Stimulated activated CD8-positive, alpha-beta memory T cell treated with anti-CD3 and anti-CD28 coated beads, Interleukin-7, amount 100 ng/mL, for 1 hour (primary cell): ENCODE measurements at places on chromosomes 7 and 10.

DNA sequence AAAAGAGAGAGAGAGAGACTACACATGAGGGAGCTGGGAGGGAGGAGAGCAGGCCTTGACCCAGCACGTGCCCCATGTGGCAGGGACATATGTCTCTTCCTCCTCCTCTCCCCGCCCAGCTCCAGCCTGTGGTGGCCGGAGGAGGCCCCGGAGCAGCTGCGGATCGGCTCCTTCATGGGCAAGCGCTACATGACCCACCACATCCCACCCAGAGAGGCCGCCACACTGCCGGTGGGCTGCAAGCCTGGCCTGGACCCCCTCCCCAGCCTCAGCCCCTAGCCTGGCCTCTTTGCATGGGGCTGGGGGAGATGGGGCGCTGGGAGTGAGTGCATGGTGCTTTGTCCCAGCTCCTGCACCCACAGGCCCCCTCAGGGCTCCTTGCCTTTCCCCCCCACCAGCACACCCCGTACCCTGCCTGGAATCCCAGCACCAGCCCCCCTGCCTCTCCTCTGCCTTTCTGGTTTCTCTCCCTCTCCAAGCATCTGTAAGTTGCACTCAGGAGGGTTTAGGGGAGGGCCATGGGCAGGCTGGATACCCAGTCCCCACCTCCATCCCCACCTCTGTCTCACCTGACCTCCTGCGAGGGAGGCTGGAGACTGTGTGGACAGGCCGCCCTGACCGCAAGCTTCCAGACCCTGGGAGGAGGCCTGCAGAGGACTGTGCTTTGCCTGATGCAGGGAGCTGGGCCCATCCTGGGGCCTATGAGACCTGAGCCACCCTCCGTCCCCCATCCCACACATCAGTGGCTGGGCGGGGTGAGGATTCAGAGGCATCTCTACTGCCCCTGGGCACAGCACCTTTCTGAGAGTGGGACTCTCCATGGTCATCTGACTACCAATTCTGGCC lies 4.8 kb downstream of the UPK3B start:
- no peak for DNase-seq

DNA sequence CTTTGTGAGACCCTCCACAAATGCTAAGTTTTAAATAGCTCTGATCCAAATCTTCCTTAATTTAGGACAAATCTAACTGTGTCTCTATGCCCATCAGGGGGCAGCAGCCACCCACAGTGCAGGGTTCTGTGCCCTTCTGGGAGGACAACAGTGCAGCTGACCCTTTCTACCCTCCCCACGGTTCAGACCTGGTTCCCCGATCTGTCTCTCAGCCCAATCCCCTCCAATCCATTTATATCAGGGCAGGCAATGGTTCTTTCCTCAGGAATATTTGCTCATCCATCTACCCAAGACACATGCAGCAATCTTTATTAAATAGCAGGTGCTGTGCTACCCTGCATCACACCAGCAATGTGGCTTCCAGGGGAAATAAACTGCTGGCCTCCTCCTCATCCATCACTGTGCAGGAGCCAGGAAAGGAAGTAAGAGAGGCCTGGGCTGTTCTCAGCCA lies 4.0 kb upstream of the RBM28 start:
- no peak for DNase-seq

- no peak for DNase-seq
These were observed 82.6 kb downstream of the GPR26 start for GRCh38 chr10:123748711-123749110.

- no peak for DNase-seq
These were observed 41.4 kb downstream of the EPHB4 start for GRCh38 chr7:100785878-100786277.
